Naive thymus-derived CD4-positive, alpha-beta T cell (primary cell): ENCODE measurements at places on chromosomes 1 and 21. TPM values are rescaled to one million over a fixed set of nuclear protein-coding genes. Genes with fewer than 3 reads are reported as not detected.

Gene ADGRL2
- not detected for polyA plus RNA-seq

Gene MAGOH
- polyA plus RNA-seq = 97.2 TPM

DNA sequence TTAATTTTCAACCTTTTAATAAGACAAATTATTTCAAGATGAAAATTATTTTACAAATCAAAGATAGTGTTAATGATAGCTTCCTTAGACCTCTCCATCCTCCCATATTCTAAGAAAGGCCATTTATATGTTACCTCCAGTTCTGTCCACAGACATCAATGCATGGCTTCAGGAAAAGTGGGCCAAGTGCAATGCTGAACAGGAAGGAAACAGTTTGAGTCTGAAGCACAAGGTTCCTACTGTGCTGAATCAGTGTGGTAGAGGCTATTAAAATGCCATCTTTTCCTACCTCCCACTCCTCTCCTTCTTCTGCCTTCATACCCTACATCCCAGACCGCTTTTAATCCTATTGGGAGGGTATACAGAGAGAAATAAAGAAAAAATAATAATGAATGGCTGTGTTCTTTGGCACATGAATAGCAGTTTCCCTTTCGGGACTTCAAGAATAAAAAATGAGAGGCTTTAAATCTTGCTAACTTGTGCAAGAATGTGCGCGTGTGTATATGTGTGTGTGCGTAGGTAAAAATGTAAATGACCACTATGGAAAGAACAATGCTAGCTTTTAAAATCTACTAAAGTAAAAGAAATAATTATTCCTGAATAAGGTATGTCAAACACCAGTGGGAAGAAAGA, 62.6 kb upstream of the C1orf105 start:
- H3K36me3 ChIP-seq = no peaks in the 10 kb centered on the region
- peaks cover 25% of the 10 kb centered on the region for H3K4me1 ChIP-seq
- H3K4me3 ChIP-seq = no peak overlapping the region
- H3K27ac ChIP-seq = peak overlapping the region; percentile 58
- no peaks in the 10 kb centered on the region for H3K27me3 ChIP-seq
- DNase-seq = no peak

DNA sequence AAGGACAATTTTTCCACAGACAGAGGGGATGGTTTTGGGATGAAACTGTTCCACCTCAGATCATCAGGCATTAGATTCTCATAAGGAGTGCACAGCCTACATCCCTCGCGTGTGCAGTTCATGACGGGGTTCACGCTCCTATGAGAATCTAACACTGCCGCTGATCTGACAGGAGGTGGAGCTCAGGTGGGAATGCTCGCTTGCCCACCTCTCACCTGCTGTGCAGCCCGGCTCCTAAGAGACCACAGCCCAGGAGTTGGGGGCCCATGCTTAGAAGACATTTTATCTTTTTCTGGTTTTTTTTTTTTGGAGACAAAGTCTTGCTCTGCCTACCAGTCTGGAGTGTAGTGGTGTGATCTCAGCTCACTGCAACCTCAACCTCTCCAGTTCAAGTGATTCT, 16.0 kb downstream of the GNB1 start:
- H3K4me3 ChIP-seq = no peak overlapping the region
- H3K27ac ChIP-seq = no peak overlapping the region

- H3K4me3 ChIP-seq = no peak overlapping the region
- H3K36me3 ChIP-seq = no peaks in the 10 kb centered on the region
- no peaks in the 10 kb centered on the region for H3K4me1 ChIP-seq
- H3K27me3 ChIP-seq = no peaks in the 10 kb centered on the region
Measured at GRCh38 chr1:2983319-2983705, 38.0 kb upstream of the ACTRT2 start.
